ENCODE measurements at places on chromosomes 11 and 22.

DNA sequence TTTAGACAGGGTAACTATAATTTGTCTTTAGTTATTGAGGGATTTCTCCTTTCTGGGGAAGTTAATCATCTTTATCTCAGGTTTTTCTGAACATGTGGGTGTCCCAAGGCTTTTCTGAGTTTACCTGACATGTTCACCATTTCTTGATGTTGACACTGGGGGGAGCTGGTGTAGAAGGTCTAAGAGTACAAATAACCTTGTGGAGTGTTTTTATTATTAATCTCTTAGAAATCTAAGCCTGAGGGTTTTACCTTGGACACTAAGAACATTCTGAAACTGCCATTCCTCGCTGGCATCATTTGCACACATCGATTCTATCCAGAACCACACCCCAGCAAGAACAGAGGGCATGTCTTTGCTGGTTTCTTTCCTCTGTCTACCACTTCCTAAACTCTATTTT is 15.6 kb upstream of the C11orf91 start:
- H3K36me3 ChIP-seq, result no peaks in the 10 kb centered on the region
- no peak overlapping the region for H3K4me3 ChIP-seq
- no peaks in the 10 kb centered on the region for H3K4me1 ChIP-seq
- no peaks in the 10 kb centered on the region for H3K27me3 ChIP-seq

- H3K27me3 ChIP-seq, result no peaks in the 10 kb centered on the region
- DNase-seq, result no peak
- no peak overlapping the region for H3K4me3 ChIP-seq
- no peaks in the 10 kb centered on the region for H3K36me3 ChIP-seq
These were observed 139.3 kb downstream of the MYO18B start for GRCh38 chr22:25881210-25881755.

GRCh38 chr22:22429369-22430108 is 79.0 kb downstream of the ZNF280B start:
- H3K36me3 ChIP-seq, result no peaks in the 10 kb centered on the region
- DNase-seq, result no peak
- H3K27me3 ChIP-seq, result no peaks in the 10 kb centered on the region

DNA sequence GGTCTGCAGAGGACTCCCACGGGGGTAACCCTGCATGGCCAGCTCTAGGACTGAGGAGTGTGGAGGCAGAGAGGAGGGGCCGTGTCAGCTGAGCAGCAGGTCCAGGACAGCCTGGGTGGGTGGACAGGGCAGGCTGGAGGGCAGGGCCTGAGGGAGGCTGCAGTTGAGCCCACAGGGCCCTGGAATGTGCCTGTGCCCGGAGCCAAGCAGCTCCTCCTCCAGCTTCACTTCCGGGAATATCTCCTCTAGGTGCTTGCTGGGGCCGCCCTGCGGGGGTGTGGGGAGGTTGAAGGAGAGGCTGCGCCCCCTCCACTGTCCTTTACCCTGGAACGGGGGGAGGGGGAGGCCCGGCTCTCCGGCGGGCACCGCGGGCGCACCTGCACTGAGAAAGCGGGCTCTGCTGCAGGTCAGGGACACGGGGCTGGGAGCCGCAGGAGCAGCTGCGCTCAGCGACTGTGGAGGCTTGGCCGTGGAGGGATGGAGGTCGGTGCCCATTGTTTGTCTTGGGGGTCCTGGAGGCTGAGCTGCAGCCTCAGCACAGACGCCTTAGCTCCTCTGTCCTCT is 1293.2 kb downstream of the BRD1 start:
- no peaks in the 10 kb centered on the region for H3K27me3 ChIP-seq
- no peak overlapping the region for H3K4me3 ChIP-seq
- no peak for DNase-seq
- H3K36me3 ChIP-seq, result no peaks in the 10 kb centered on the region

GRCh38 chr11:75797116-75797515 is 17.9 kb upstream of the UVRAG start:
- no peak for DNase-seq
- H3K27me3 ChIP-seq, result no peaks in the 10 kb centered on the region
- no peak overlapping the region for H3K4me3 ChIP-seq
- no peak overlapping the region for H3K27ac ChIP-seq
- peaks cover 14% of the 10 kb centered on the region for H3K4me1 ChIP-seq

DNA sequence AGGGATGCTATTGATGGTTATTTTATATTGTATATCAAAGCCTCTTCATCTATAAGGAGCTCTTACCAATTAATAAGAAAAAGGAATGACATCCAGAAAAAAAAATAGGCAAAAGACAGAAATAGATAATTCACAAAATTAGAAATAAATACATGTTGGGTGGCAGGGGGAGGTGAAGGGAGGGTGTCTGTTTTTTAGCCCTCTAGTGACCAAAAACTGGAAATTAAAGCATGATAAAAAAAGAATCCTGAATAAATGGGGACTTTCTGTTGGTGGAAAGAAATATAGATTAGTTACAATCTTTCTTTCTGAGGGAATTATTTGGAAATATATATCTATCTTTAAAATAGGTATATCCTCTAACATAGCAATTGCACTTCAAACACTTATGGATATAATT is 42.0 kb upstream of the TTC36 start:
- H3K27me3 ChIP-seq, result no peaks in the 10 kb centered on the region
- peak overlapping the region; percentile 2 for H3K27ac ChIP-seq
- no peak overlapping the region for H3K4me3 ChIP-seq

DNA sequence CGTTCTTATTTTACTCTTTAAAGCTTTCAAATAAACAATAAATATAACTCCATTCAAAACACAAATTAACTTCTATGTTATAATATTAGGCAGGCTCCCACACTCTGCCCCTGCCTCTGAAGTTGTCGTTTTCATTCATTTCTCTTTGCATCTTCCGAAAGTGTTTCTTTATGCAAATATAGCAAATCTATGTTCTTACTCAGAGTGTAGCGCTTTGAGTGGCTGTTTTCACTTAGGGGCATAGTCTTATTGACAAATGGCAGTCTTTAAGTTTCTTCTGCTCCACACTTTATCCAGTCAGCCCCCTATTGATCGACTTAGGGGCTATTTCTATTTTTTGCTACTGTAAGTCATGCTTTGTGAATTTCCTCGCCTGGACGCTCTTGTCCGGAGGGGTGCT is 45.3 kb upstream of the RTL6 start:
- no peak overlapping the region for H3K4me3 ChIP-seq
- H3K27ac ChIP-seq, result no peak overlapping the region
- H3K4me1 ChIP-seq, result no peaks in the 10 kb centered on the region
- H3K36me3 ChIP-seq, result no peaks in the 10 kb centered on the region

DNA sequence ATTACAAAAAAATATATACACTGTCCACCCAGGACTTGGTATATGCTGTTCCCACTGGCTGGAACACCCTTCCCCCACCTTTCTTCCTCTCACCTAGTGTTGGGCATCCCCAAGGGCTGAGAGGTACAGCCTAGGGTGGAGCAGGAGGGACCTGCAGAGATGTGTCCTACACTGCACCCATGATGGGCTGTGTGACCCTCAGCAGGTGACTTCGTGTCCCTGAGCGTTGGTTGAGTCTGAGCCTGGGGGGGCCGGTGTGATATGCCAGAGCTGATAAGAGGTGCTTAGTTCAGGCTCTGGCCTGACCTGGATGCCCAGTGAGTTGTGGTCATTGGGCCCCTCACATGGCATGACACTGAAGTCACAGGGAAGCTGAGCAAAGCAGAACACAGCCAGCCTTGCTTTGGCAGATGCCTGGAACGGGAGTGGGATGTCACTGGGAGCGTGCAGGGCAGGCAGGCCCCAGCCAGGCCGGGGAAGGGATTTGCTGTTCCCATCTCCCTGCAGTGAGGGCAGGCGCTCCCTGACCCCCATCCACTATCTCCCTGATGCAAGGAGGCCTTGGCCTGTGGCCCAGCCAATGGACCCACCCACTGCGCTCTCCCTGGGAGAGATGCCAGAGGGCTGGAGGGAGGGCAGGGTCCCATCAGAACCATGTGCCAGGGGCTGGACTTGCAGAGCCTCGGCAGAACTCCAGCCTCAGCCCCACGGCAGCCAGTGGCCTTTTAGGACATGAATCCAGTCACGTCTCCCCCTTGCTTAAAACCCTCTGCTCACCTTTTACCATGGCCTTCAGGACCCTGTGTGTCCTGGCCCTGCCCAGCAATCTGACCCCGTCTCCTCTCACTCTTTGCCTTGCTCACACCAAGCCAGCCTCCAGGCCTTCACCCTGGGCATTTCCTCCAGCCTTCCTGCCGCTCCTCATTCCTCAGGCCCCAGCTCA is 138.9 kb downstream of the MN1 start:
- no peaks in the 10 kb centered on the region for H3K27me3 ChIP-seq
- H3K36me3 ChIP-seq, result no peaks in the 10 kb centered on the region
- no peaks in the 10 kb centered on the region for H3K4me1 ChIP-seq

- DNase-seq, result no peak
- H3K36me3 ChIP-seq, result no peaks in the 10 kb centered on the region
- no peak overlapping the region for H3K27ac ChIP-seq
- no peaks in the 10 kb centered on the region for H3K4me1 ChIP-seq
These were observed 5.9 kb upstream of the AMOTL1 start for GRCh38 chr11:94762208-94762607.

GRCh38 chr11:12764187-12764914 is 90.1 kb downstream of the TEAD1 start:
- H3K4me1 ChIP-seq, result no peaks in the 10 kb centered on the region
- H3K4me3 ChIP-seq, result no peak overlapping the region
- no peak for DNase-seq
- H3K27ac ChIP-seq, result no peak overlapping the region

All from naive thymus-derived CD4-positive, alpha-beta T cell (primary cell).